Left ventricle myocardium inferior (tissue), 1 donor: ENCODE measurements at places on chromosomes 5 and 9. TPM values are rescaled to one million over a fixed set of nuclear protein-coding genes. Genes with fewer than 3 reads are reported as not detected.

GRCh38 chr9:34522091-34522887 is 501 bp downstream of the ENHO start:
- DNase-seq, result peak; percentile 27

Gene FAM219A
- 22.9 TPM for total RNA-seq

DNA sequence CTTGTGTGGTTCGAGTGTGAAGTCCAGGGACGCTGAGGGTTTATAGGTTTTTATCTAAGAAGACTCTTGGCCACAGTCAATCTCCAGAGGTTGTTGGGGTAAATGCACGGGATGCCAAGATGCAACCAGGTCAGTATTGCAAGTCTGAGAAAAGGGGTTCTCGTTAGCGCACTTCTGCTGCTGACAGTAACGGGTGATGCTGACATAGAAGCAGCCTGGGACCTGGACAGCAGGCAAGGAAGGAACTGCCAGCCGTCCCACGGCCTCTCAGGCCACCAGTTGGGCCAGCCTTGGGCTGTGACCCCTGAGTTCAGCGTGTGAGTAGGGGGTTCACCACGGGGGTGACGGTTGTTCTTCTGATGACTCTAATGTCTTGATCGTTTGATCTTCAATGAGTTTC is 39.0 kb downstream of the TENT4A start:
- no peak for DNase-seq

DNA sequence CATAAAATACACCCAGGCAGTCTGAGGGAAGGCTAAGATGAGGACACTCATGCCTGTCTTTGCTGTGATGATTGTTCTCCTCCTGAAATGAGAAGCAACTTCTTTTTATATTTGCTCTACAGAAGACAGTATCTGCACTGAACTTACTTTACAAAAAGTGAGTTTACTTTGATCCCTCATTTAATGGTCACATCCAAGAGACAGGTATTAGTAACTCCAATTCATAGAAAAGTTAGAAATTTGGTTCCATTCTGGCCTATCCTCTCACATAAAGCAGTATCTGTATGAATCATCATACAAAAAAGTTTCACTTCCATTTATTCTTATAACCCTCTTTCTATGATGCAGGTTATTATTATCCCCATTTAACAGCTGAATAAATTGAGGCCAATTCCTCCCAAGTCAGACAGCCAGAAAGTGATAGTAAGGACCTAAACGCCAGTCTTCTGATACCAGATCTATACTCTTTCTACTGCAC is 15.2 kb downstream of the TSTD2 start:
- DNase-seq, result no peak

Gene TMEM161B
- 8.0 TPM for total RNA-seq
